ENCODE measurements at places on chromosomes 12 and 14.

- DNase-seq: no peak
Measured at GRCh38 chr12:132275110-132275531, 54.3 kb downstream of the GALNT9 start.

DNA sequence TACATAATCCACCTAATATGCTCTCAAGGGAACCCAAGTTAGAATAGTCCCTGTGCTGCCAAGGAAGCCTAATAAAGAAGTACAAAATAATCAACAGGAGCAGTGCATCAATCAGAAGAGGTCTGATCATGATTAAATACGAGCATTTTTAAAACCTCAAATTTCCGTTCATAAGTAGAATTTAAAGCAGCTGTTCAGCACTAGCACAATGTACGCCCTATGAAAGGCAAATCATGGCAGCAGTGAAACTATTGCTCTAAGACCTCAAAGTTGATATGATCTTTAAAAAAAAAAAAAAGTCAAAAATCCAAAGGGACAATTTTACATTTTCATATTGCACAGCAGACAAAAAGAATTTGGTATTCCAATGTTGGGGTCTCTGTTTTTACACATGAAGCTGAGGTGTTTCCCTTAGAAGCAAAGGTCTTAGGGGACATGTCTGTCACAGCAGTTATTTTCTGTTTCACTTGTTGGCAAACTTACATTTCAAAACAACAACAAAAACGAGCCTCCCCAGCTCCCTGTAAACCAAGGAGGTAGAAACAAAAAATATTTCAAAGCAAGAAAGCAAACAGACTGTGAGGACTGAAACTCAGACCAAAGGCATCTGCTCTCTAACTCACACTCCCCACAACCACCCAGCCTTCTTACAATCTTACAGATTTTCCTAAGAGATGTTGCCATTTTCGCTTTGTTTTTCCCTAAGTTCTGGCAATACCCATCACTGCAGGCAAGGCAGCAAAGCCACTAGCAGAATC lies 28.2 kb downstream of the SOX5 start:
- no peak for DNase-seq

GRCh38 chr14:29637411-29637810 lies 290.2 kb downstream of the PRKD1 start:
- no peak for DNase-seq

DNA sequence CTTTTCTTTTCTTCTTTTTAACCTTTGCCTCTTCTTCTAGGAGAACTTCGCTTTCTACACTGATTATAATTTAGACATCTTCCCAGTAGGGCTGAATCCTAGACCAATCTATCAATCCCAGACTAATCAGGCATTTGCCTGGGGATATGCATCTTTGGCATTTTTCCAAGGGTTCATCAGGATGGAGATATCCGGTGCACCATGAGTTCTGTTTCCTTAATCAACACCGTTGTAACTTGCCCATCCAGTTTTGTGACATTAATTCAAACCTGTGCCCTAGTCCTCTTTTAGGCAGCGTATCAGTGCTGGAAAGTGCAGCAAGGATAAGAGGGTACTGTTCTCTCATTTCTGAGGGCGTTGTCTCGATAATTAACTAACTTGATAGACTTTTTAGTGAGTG lies 617 bp upstream of the MGP start:
- DNase-seq: no peak

GRCh38 chr14:105487449-105487985 lies 831 bp downstream of the CRIP1 start:
- no peak for DNase-seq

DNA sequence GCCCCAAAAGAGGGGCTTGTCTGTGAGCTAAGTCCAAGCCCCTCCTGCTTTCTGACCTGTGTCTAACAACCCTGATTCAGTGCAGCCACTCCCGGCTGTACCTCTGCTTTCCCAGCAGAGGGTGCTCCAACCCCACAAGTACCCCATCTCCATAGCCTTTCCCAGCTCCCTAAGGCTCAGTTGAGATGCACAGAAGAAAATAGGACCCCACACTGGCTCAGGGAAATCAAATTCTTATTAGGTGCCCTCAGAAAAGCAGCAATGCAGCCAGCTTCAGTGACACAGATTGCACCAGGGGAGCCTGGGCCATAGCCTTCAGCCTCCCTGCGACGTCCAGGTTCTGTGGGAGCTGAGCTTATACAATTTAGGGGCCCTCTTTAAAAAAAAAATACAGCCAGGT lies 49.9 kb downstream of the LRRC74A start:
- peak; percentile 16 for DNase-seq

DNA sequence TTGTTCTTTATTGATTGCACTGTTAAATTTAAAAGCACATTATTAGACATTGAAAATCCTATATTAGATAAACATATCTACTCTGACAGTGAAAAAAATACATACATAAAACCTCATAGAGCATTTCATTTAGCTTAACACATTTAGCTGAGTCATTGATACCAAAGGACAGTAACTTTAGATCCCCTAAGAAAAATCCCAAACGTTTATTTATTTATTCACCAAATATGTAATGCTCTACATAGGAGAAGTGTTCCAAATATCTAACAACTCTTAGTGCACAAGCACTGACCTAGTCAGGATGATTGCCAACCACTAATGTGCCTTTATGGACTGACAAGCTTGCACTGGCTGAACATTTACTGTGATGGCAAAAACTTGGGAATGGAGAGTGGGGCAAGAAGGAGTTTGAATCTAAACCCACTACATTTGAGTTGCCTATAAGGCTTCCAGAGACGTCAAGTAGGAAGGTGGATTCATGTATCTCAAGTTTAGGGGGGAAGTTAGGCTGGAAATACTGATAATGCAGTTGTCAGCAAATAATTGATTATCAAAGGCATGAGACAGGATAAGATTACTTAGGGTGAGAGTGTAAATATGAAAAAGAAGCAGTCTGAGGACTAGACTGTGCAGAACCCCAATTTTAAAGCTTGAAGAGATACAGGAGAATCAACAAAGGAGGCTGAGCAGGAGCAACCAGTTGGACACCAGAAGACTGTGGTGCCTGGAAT lies 156.4 kb downstream of the PLCZ1 start:
- no peak for DNase-seq

DNA sequence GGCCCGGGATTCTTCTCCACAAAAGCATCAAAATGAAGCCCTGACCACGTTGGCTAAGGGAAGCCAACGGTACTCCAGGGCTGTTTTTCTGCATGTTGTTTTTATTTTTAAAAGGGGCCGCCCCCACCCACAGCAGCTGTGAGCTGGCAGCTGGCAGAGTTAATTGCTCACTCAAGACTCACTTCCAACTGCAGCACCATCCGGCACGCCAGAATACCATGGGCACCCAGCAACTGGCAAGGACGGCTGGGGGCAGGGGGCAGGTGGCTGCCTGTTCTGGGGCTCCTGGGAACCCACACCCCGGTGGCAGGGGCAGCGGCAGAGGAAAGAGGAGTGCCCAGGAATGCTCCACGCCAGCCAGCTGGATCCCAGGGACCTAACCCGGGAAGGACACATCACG lies 44.3 kb downstream of the NCOR2 start:
- DNase-seq: no peak

- no peak for DNase-seq
Measured at GRCh38 chr14:64873506-64874219, 6.0 kb downstream of the SPTB start.

GRCh38 chr14:54147282-54147681 lies 190.7 kb upstream of the BMP4 start:
- no peak for DNase-seq

GRCh38 chr14:72503696-72504368 lies 390.1 kb downstream of the DPF3 start:
- no peak for DNase-seq

- DNase-seq: no peak
Measured at GRCh38 chr12:24814379-24815113, 134.4 kb downstream of the BCAT1 start.

- no peak for DNase-seq
Measured at GRCh38 chr14:63899953-63900352, 47.1 kb downstream of the SYNE2 start.

DNA sequence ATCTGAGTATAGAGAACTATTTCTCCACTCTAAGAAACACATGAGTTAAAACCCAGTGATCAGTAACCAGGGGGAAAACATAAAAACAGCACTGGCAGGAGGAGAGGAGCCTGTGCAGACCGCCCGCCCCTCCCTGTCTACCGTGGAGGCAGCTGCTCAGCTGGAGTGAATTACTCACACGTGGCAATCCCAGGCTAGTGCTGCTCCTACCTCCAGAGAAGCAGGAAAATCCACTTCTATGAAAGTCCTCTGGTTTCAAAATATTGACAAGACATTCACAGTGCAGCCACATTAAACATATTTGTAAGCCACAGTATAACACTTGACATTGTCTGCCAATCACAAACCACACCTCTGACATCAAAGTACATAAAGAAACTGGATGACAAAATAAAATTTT lies 16.7 kb downstream of the TMEM132D start:
- no peak for DNase-seq

DNA sequence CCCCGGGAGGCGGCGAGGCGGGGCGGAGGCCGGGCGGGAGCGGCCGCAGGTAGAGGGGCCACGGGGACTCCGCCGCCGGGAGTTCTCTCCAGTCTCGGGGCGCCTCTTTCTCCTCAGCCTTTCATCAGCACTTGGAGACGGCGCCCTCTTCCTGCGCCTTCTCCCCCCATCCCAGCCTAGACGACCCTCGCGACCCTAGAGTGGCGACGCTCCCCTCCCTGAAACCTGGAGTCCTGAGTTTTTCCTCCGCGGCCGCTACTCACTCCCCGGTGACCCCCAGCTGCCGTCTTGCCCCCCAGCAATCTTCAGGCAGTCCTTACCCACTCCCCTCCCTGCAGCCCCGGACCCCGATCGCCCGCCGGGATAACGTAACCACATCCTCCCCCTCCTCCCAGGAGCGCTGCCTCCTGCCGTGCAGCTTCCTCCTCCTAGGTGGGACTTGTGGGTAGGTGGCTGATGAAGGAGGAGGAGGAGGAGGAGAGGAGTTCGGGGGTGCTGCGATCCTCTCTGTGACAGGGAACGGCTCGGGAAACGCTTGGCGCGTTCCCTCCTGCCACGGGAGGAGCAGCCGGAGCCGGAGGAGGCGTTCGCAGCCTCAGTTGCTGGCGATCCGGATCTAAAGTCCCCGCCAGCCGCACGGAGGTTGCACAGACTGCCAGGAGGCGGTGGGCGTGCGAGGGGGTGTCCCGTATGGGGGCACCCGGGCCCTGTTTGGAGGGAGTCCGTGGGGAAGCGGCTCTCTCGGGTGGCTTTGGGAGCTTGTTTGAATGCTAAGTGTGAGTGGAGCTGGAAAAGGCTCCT lies 891 bp downstream of the PLEKHA5 start:
- peak; percentile 4 for DNase-seq

DNA sequence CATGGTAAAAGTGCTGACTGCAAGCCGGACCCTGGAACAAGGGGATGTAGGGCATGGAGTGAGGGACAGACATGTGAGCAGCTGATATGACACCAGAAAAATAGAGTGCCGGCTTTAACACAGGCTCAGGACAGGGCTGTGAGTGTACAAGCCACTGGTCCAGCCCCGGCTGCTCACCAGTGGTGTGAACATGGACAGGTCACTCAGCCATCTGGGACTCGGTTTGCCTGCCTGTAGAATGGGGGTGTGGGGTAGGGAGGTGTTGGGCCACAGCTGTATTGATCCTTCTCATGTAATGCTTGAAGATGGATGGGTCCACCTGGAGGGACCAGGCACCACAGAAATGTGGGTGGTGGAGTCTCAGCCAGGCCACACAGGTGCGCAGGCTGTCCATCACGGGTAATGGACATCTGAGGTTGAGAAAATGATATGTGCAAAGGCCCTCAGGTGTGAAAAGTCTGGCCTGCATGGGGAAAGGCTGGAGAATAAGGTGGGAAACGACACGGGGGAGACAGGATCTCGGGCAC lies 10.6 kb upstream of the KRT74 start:
- no peak for DNase-seq

DNA sequence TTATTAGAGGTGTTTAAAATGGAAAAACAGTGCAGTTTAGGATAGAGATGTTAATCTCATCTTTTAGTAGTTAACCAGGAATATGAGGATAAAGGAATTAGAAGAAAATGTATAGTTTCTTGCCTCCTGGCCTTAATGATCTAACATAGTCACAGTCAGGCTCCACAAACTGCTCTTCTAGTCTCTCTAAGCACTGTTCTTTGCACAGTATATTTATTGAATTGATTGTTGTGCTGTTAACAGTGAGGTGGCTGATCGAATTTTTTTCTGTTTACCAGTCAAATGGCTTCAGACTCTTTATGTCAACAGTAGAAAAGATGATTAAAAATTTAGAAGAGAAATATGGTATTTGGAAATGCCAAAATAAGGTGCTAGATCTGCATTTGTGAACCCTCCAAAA lies 37.8 kb downstream of the ATF7IP start:
- DNase-seq: no peak

DNA sequence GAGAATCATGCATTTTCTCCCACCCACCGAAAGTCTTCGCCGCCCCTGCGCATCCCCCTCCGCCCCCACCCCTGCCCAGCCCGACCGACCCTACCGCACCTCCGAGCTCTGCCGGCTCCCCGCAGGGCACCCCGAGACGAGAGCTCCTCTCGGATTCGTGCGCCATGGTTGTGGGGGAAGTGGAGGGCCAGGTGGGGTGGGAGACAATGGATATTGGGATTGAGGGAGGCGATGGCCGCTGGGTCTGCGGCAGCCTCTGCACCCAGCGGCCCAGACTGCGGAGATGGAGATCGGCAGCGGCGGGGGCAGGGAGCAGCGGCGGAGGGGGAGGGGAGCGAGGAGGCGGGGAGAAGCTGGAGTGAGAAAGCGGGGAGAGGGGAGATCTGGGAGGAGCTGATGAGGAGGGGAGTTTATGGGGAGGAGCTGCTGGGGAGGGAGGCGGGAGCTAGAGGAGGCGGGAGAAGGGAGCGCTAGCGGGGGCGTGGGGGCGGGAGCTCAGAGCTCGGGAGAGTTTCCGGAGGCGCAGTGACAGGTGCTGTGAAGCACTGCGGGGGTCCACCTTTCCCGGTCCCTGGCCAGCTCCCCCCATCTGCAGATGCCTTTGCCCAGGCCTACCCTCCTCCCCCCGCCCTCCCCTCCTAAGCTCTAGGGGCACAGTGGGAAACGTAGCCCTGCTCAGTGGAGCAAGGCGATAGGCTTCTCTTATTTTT lies at the start of gene SALL2:
SALL2 (minus strand) TSS at position 385 of the 710 bp plus-strand sequence; CDS start at position 166, 219 bp downstream.
- peak; percentile 30 for DNase-seq

GRCh38 chr14:34449819-34450541 lies 12.1 kb downstream of the SPTSSA start:
- DNase-seq: no peak

DNA sequence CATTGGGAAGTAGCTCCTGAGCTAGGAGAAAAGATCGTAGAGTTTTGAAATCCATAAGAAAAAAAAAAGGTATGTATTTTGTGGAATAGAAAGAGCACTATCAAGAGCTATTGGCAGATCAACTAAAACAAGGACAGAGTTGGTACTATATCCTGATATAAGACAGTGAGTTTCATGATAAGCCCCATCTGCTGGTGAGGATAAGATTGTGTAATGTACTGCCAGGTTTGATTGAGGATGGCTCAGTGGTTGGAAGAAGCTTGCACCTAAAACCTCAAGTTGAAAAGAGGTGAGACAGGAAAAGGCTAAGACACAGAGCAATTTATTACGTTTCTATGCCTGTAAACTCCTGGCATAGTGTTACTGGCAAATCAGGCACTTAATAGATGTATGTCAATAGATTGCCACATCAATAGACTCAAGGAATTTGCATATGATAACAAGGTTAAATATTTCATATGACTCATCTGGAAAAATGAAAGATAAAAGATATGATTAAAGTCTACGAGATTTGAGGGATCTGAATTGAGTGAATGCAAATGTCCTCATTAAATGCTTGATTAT lies 525.6 kb downstream of the FLRT2 start:
- no peak for DNase-seq

- no peak for DNase-seq
Measured at GRCh38 chr14:69987406-69988121, 108.3 kb downstream of the SMOC1 start.
